ENCODE measurements at places on chromosomes 11 and 22.
A peak's percentile ranks its signal among the peaks of the same experiment; 100 is the strongest.

DNA sequence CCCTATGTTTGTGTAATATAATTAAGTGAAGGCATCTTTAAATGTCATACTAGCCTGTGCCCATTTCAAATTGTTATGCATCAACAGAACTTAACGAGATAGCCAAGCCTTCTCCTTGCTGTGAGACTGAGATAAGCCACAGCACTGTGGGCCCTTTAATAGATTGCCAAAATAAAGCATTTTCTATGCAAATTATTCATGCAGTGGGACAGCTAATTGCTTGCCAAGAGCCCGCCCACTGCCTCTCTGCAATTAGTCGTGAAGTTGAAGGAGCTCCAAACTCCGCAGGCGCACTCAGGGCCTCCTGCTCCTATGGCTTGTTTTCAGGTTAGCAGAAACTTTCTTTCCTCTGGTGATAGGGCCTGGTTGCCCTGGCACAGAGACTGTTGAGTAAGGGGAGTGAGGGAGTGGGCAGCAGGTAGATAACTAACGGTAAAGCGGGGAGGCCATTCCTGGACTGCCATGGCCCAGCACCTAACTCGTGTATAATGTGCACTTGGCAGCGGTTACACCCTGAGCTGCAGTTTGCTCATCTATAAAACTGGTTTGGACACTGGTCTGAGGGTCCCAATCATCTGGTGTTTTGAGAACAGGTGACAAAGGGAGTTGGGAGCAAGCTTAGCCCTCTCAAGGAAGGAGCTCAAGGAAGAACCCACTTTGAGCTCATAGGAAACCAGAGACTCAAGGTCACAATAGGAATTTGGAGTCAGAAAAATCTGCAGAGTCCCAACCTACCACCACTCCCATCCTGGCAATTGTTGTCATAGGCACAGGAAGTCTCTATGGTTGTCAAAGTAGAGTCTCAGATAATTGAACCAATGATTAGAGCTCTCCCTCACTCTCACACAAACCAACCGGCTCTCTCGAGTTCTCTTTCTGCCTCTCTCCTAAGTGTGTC, 33.9 kb upstream of the RIC3 start:
- DNase-seq = no peak

DNA sequence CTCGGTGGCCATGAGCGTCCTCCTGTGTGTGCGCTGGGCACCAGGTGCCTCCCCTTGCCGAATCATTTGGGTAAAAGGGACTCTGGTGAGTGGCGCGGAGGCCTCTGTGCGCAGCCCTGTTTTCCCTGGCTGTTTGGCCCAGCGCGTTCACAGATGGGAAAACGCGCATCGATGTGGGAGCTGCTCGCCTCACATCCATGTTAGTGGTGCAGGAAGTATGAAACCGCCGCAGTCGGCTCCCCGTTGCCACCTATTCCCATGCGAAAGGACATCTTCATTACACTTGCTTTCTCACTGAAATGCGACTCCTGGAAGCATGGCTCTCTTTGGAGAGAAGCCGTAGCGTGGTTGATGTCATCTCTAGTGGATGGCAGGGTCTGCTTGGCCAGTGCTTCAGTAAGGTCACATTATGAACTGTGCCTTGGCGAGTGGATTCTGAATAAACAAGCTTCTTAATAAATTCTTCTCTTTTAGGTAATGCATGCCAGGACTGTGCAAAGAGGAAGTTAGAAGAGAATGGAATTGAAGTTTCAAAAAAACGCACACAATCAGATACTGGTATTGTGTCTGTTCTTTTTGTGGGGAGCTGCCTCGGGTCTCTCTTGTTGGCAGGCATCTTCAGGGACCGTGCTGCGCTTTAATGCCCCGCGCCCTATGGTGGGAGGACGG, 26.3 kb downstream of the FAM118A start:
- DNase-seq = no peak

DNA sequence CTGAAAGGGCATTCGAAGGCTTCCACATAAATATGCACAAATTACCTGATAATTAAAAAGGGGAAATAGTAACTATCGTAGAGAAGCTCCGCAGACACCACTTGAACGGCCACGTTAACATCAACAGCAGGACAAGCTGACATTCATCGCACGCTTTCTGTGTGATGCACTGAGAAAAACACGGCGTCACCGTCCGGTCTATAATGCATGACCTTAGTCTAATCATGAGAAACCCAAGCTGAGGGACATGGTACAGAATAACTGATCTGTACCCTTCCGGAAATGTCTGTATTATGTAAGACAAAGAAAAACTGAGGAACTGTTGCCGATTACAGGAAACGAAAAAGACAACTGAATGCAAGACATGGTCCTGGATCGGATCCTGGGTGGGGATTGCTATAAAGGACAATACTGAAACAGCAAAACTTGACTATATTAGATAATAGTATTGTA, 678 bp upstream of the RANGAP1 start:
- DNase-seq = peak; percentile 29

- no peak for DNase-seq
Observed at GRCh38 chr11:59719556-59719955, 5.9 kb upstream of the OR10V1 start.

DNA sequence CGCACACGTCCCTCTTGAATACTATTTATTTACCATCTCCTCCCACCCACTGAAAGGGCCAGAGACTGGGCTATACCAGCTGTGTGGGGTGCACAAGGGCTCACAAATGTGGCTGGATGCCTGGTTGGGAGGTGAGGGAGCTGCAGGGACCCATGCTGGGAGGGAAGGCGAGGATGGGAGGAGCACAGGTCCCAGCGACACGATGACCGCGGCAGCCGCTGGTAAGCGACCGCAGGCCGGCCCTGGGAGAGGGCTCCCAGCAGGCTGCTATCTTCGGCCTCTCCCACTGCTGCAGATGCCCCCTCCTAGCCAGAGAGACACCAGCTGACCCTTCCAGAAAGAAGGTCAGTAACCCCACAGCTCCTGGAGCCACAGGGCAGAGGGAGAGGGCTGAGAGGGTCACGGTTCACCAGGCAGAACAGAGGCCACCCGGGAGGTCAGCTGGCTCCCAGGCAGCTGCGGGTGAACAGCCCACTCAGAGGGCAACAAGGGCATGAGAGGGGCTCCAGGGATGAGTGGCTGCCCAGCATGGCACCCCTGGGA, 163.9 kb downstream of the CRYBB2 start:
- DNase-seq = no peak

DNA sequence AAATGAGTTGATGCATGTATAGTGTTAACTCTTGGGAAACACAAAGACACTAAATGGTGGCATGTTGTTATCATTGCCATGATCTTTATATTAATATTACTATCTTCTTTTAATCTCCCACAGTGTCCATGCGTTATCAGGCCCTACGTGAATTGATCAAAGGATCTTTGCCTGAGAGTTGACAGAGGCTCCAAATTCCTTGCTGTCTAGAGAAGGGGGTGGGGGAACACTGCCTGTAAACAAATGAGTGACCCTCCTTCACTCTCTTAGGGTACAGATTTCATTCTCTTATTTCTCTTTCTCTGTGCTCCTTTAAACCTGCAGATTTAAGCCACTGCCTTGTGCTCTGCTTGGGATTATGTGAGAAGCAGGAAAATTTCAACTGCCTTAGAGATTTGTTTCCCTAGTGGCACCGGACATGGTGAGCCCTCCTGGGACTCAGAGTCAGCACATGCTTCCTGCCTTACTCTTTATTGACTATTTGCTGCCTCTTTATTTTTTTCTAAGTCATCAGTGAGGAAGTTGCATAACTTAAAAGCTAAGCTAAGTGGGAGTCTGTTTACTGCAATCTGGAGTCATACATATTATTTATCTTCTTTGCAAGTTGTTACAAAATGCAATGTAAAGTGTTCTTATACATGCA, 122.9 kb downstream of the MAML2 start:
- peak; percentile 76 for DNase-seq

- DNase-seq = peak; percentile 97
Observed at GRCh38 chr11:67630228-67630942, 648 bp upstream of the NUDT8 start.

- peak; percentile 84 for DNase-seq
Observed at GRCh38 chr11:28963187-28963586, 855.0 kb downstream of the METTL15 start.

DNA sequence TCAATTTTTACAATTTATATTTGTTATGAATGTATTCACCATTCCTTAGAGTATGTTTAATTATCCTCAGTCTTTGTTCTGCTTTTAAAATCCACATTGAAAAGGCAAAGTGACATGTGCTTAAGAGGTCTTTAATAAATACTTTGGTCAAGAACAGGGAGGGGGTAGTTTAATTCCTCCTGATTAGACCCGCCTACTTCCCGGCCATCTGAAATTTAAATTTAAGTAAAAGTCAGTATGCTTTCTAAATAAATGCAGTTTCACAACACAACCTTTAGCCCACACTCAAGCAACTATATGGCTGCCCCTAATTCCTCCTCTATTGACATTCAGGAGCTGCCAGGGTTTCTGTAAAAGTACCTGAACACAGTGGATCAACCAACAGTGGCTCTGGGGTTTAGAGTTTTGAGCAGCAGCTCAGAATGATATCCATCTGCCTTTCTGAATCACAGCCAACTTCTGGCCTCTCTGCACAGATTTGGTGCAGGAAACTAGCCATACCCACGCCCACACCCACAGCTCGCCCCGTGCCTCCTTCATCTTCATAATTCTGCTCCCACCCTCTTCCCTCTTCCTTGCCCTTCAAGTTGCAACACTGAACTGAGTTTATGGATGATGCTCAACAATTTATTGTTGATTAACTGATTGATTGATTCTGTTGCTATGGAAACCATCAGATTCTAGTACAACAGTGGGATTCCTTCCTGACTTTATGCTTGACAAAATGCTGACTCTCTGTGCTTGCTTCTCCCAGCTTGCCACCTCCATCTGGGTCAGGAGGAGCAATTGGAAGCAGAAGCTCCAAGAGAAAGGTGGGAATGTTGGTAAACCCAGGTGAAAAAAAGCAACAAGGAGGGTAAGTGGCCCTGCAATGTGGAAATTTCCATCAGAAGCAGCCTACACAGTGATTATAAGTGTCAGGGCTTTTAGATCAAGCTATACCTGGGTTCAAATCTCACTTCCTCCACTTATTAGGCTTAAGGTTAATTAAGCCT, 70.8 kb downstream of the PANX1 start:
- DNase-seq = peak; percentile 40

DNA sequence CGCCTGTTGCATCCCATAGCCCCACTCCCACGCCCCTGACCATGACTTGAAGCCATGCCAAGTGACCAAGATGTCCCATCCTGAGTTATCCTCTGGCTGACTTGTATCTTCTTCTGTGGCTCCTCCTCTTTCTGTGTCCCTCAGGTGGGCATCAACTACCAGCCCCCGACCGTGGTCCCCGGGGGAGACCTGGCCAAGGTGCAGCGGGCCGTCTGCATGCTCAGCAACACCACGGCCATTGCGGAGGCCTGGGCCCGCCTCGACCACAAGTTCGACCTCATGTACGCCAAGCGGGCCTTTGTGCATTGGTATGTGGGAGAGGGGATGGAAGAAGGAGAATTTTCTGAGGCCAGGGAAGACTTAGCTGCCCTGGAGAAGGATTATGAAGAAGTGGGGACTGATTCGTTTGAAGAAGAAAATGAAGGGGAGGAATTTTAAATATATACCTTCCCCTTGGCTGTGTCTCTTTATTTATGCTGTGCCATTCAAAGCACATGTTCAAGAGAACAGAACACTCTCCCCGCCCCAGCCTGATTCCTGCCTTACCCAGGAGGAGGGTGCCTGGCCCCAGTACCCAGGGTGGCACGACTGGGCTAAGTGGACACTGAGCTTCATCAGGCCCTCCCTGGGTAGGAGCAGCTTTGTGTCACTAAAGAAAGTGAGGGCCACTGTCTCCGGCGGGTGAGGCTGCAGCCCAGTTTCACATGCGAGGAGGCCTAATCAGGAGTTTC, 19.1 kb upstream of the USP18 start:
- DNase-seq = no peak

GRCh38 chr11:2139123-2139521, at the start of gene IGF2:
Gene IGF2 (minus strand): TSS chr11:2139389. CDS start chr11:2135523, 3,866 bp downstream.
- DNase-seq = no peak

DNA sequence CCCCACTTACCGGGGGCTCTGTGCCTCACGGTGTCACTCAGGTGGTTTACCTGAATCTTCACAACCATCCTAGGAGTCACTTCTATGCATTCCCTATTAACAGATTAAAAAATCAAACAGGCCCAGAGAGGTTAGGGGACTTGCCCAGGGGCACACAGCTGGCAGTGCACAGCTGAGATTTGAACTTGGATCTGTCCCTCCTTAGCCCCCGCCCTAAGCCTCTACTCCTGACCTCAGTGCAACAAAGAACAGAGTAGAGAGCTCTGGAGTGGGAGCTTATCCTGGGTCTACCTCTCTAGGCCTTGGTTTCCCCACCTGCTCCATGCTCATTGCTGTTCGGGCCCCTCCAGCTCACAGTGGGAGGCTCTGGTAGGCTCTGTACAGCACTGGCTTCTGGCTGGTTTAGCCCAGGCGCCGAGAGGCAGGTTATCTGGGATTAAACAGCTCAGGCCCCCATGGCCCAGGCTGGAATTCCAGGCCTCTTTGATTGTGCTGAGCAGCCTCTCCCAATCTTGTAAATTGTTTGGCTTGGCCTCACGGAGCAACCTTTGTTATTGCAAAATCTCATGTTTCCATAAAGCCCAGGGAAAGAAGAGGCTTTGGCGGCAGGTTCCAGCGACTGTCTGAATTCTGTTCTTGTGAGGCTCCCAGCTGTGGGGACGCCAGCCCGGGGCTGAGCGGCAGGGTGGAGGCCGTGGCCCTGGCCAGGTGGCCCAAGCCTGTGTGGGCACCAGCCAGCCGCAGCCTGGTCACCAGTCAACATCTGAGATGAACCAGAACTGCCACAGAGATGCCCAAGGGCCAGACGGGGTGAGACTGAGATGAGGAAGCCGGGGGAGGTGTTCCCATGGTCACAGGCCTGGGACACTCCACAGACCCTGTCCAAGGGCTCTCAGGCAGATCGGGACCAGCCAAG, 28.9 kb upstream of the SHISAL1 start:
- peak; percentile 44 for DNase-seq

Measured in AG10803 (cell line).